Daoy (cell line): ENCODE measurements at places on chromosomes 3 and 15. TPM values are rescaled to one million over a fixed set of nuclear protein-coding genes. Genes with fewer than 3 reads are reported as not detected.
A peak's percentile ranks its signal among the peaks of the same experiment; 100 is the strongest.

The ZNF197 gene
- total RNA-seq, result 11.1 and 12.8 TPM in 2 replicates

The FRMD4B gene
- total RNA-seq, result 1.7 and 1.8 TPM in 2 replicates

The TM4SF18 gene
- 0.23 TPM in 1 of 2 replicates, not detected in the other for total RNA-seq

The KBTBD13 gene
- not detected in 2 replicates for total RNA-seq

The GATA2 gene
- 7.5 and 12.2 TPM in 2 replicates for total RNA-seq

The MUSTN1 gene
- total RNA-seq, result not detected in 2 replicates

The NTRK3 gene
- total RNA-seq, result 0.39 and 0.80 TPM in 2 replicates

The LRRC34 gene
- total RNA-seq, result 5.6 and 9.2 TPM in 2 replicates

The RABL3 gene
- 26.5 and 33.8 TPM in 2 replicates for total RNA-seq

The MRPS22 gene
- 163 and 204 TPM in 2 replicates for total RNA-seq

GRCh38 chr3:12409684-12410596 is 74.3 kb upstream of the TSEN2 start:
- DNase-seq, result no peak

GRCh38 chr3:82030916-82031315 is 269.5 kb upstream of the GBE1 start:
- DNase-seq, result no peak

- peak; percentile 77 for DNase-seq
Measured at GRCh38 chr15:66619152-66619903, 53.5 kb upstream of the LCTL start.

DNA sequence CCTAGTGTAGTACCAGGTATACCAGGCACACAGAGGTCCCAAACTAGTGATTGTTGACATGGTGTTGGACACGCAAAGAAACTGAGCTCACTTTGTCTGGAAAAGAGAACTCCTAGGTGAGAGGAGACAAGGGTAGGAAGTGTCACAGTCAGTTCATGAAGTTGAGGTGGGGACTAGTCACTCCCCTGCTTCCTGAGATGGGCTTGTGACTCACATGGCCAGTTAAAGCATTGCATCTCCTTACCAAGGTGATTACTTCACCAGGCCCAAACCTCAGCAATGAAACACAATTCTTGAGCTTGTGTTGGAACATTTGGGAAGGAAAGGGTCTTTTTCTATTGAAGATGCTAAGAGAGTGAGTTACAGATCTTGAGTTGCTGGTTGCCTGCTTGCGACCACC is 49.2 kb upstream of the RAD18 start:
- no peak for DNase-seq

GRCh38 chr3:57951066-57951882 is 56.9 kb upstream of the FLNB start:
- DNase-seq, result peak; percentile 83

- DNase-seq, result no peak
Measured at GRCh38 chr15:41566121-41566885, 7.3 kb downstream of the TYRO3 start.

DNA sequence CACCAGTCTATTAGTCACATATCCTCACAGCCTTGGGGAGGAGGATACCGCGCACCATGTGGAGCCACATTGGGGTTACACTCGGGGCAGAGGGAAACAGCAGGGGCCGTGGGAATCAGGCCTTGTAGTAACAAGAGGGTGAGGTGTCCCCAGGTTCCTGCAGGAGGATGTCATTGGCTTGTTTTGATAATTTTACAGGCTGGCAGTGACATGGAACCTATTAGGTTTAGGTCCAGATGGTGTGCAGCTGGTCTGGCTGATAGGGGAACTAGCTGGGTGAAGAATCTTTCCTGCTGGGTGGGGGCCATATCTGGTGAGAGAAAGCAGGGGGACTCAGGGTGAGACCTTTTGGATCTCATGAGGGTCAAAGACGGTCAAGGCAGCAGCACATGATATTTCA is 9.8 kb upstream of the MEF2A start:
- DNase-seq, result no peak

GRCh38 chr3:48858709-48859108 is 11.0 kb upstream of the PRKAR2A start:
- no peak for DNase-seq

- no peak for DNase-seq
Measured at GRCh38 chr3:11373654-11374053, 101.5 kb downstream of the ATG7 start.

DNA sequence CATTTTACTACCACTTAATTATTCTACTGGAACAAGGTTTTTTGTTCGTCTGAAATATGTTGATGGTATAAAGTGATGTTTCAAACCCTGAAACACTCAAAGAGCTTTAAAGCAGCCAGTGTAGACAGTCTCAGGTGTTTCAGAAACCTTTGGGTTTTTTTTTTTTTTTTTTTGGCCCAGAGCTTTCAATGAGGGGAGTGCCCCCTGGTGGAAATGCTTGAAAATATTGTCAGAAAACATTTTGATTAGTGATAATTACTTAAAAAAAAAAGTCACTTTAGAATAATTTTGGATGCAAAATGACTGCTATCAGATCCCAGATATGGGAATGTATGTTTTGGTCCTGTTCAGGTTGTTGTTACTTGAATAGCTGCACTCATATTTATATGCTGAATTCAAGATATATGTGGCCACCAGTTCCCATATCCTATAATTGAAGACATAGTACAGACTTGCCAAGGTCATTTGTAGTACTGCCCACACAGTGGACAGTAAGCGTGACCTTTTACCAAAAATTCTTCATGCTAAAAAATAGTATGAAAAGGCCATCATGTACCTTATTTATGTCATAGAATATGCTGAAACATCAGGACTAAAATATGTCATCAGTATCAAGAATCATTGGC is 35.9 kb downstream of the SATB1 start:
- peak; percentile 2 for DNase-seq

GRCh38 chr3:30658328-30659052 is 52.1 kb downstream of the TGFBR2 start:
- peak; percentile 52 for DNase-seq

GRCh38 chr3:193040836-193041672 is 123.4 kb upstream of the MB21D2 start:
- peak; percentile 28 for DNase-seq

DNA sequence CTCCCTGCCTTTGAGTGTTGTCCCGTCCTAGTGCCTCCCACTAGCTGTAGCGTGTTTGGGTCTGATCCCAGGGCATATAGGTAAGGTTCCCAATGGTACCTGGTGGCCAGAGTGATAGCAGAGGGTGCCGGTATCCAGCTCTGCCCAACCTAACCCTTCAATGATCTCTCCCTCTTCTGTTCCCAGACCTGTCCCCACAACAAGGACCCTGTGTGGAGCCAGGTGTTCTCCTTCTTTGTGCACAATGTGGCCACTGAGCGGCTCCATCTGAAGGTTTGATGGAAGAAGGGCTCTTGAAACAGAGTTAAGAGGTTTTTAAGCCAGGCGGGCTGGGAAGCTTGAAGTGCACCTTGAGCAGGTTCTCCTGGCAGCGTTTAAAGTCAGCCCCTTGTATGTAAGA is 35.5 kb downstream of the ESYT3 start:
- no peak for DNase-seq

DNA sequence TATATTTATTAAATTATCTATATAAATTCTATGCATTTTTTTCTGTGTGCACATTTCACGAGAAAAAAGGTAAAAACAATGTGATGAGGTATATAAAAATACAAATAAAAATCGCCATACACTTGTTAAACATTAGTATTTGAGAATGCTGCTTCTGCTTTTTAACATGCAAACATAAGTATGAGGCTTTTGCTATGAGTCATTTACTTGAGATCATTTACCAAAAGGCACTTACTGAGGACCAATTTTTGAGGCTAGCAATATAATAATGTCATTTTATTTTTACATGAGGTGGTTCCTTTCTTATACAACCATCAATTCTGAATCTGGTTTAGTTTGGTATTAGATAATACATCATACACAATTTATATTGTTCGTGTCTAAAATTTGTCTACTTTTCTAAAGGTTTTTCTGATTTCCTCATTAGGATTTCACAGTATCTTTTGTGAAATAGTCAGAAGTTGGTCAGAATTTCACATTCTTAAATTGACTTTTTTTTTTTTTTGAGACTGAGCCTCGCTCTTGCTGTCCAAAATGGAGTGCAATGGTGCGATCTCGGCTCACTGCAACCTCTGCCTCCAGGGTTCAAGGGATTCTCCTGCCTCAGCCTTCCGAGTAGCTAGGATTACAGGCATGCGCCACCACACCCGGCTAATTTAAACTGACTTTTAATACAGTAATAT is 25.6 kb downstream of the DCUN1D1 start:
- no peak for DNase-seq

- no peak for DNase-seq
Measured at GRCh38 chr3:7371693-7372572, 511.0 kb downstream of the GRM7 start.

DNA sequence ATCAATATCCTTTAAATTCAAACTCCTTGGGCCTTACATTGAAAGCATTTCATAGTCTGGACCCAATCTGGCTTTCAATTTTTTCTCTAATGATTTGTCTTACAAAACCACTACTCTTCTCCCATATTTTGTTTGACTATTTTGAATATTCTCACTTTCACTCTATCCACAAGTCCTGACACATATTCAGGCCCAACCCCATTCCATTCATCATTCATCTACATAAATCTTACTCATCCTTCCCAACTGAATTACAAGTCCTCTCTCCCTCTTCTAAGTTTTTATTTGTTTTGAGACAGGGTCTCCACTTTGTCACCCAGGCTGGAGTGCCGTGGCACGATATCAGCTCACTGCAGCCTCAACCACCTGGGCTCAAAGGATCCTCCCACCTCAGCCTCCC is 43.6 kb downstream of the TOP2B start:
- DNase-seq, result no peak

DNA sequence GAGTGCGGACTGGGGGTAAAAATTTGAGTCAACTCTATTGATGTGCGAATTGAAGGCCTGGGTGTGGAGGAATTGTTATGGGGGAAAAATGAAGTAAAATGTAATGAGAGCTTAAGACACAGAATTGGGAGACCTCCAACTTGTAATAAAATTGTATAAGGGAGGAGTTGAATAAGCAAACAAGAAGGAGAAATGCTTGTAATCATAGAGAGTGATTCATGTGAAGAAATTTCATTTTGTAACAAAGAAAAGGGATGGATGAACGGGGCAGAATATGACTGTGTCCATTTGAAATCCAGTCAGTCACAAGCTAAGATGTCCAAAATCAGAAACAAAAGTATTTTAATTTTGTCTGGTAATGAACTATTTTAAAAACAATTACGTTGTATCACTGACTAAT is 552.3 kb downstream of the NAALADL2 start:
- DNase-seq, result no peak

- no peak for DNase-seq
Measured at GRCh38 chr3:18732474-18732873, 307.3 kb upstream of the SATB1 start.

GRCh38 chr3:148433665-148434064 is 264.0 kb upstream of the AGTR1 start:
- DNase-seq, result no peak

DNA sequence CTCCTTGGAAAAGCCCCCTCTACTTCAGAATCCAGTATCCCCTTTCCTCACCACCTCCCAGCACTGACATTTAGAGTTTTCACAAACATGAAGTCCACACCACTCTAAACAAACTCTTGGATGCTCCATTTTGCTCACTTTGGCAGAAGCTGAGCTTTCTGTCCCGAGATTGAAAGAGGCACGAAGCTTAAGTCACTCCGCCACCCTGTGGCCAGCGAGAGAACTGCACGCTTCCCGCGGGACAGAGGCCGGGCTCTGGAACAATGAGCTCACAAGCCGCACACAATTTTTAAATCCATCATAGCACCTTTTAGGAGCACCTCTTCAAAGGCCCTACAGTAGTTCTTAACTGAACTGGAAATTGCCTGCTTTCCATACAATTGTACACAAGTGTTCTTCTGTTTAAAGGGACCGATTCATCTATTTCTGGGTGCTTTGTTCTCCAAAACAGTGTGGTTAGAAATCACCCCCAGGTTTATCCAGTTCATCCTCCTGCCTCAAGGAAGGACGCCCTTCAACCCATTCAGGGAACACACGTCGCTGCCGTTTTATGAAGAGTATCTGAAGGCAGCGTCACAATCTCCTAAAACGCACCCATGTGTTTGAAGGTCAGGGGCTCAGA is 226.1 kb downstream of the VPS13C start:
- peak; percentile 77 for DNase-seq

- DNase-seq, result no peak
Measured at GRCh38 chr15:94610485-94610884, 379.1 kb downstream of the MCTP2 start.

DNA sequence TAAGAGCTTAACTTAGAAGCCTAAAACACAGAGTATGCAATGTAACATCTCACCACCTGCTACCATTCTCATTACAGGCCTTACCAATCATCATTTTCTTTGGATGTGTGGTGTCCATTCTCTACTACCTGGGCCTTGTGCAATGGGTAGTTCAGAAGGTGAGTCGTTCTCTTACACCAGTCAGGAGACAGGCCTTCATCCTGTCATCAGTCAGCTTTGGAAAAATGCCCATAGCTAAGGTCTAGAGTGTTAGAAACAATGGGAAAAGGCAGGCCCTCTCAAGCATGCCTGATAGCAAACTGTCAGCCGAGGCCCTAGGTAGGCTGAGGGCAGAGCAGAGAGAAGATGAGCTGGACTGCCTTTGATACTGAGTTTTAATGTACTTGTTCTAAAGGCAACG is 13.5 kb downstream of the SLC28A2 start:
- DNase-seq, result no peak

DNA sequence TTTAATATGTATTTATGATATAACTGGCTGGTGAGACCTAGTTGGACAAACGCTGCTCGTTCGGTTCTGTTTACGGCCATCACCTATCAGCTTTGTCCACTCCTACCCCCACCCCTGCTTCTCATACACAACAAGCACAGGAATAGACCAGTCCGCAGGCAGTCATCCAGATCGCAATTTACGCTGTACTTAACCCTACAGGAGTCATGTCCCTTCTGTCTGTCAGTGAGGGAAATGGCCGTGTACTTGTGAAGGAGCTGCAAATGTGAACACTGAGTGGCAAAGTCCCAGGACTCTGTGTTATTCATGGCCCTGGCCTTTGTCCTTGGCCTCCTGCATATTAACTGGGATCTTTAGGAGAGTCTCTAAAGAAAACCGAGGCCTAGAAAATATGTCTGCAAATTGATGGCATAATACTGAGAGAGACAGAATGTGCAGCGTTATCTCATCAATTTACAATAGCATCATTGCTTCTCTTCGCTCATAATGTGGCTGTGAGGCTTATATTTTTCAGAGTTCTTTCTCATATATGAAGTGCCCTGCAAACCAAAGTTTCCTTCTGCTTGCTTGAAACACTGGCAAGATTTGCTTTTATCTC is 7.2 kb upstream of the ABHD10 start:
- no peak for DNase-seq

DNA sequence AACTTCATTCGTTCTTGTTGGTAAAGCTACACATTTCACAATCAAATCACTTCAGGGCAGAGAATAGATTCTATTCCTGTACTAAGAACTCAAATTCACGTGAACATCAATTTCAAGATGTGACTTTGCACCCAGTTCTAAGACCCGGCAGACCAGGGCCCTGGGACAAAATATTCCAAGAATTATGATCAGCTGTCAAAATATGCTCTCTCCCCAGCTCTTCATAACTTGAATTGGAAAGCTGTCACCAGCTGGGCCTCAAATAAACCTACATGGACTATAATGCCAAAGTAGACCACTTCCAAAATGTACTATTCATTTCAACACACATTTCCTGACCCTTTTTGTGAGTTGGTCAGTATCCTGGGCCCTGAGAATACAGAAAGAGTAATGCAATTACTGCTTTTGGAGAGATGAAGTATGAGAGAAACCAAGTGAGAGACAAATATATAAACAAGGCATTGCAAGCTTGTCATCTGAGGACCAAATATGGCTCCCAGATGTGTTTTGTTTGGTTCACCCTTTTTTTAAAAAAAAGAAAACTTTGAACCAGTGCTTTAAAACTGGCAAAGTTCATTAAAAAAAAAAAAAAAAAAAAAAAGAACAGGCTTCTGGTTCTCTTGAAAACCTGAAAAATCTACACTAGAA is 14.9 kb downstream of the MAGI1 start:
- DNase-seq, result no peak

GRCh38 chr3:66823009-66823397 is 175.1 kb upstream of the KBTBD8 start:
- no peak for DNase-seq
